ENCODE measurements at places on chromosomes 5 and 9.

DNA sequence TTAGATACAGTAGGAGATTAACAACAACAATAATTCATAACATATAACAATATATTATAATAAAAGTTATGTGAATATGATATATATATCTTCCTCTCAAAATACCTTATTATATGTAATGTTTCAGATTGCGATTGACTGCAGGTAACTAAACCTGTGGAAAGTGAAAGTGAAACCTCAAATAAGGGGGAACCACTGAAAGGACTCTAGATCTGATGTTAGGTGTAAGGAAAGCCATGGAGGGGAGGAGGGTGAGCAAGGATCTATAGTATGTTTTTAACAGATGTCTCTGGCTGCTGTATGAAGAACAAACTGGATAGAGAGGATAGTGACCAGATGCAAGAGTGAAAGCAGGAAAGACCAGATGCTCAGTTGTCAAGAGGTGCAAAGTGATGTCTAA, 5.8 kb upstream of the FSTL4 start:
- DNase-seq: no peak

DNA sequence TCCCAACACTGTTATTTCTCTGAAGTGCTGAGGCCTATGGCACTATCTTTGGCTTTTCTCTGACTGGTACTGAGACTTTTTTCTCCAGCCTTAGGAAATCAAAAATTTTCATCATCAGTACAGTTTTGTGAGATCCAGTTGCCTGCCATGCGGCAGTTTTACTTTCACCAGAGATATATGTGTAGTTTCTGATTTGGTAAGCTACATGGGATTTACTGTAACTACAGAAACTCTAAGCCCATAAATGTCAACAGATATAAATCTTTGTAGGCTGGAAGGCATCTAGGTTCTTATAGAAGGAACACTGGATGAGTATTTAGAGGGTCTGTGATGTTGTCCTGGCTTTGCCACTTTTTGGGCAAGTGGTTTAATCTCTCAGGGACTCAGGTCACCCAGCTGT, 69.0 kb downstream of the DOCK2 start:
- no peak for DNase-seq

DNA sequence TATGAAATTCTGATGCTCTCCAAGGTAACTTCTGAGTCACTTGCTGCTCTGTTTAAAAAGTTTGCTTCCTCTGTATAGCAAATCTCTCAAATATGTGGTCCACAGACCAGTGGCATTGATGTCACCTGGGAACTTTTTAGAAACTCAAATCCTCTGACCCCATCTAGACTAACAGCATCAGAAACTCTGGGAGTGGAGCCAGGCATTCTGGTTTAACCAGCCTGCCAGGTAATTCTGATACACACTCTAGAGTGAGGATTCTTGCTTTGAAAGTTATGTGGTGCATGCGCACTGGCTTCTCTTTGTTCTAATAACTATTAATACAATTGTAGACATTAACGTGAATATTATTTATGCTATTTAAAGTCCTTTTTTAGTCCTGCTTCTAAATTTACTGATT, 298.1 kb downstream of the SLF1 start:
- no peak for DNase-seq

- no peak for DNase-seq
These were observed 266.1 kb upstream of the MAP3K1 start for GRCh38 chr5:56549096-56549886.

- no peak for DNase-seq
These were observed 14.5 kb downstream of the CXXC5 start for GRCh38 chr5:139662617-139663016.

DNA sequence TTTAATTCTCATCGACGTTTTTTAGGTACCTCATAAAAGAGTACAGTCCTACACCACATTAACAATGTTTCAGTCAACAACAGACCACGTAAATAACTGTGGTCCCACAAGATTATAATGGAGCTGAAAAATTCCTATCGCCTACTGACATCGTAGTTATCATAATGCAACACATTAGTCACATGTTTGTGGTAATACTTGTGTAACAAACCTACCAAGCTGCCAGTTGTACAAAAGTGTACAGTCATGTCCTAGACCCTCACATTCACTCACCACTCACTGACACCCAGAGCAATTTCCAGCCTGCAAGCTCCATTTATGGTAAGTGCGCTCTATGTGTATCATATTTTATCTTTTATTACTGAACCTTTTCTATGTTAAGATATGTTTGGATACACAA, 16.8 kb downstream of the GNAQ start:
- no peak for DNase-seq

DNA sequence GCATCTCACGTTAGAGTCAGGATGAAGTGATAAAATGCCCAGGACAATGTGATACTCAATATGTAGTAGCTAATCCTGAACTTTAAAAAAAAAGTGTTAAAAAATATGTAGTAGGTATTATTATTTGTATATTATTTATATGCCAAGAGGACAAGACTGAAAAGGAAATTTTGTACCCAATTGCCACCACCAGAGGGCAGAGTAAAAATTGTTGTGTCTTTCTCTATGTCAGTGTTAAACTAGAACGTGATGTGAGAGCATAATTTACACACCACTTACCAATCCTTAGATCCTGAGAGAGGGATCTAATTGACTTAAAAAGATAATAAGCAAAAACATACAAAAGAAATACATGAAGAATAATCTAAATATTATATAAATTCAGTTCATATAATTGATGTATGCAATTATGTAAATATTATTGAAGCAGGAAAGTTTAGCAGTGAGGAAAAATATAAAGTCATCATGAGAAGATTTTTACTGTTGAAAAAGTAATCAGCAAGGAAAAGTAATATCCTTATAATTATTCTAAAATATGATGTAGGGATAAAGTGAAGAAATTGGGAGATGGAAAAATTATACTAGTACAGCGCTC, 288.9 kb downstream of the RAB3C start:
- peak; percentile 32 for DNase-seq

- DNase-seq: peak; percentile 49
These were observed 1.3 kb upstream of the TBC1D2 start for GRCh38 chr9:98256756-98257155.

DNA sequence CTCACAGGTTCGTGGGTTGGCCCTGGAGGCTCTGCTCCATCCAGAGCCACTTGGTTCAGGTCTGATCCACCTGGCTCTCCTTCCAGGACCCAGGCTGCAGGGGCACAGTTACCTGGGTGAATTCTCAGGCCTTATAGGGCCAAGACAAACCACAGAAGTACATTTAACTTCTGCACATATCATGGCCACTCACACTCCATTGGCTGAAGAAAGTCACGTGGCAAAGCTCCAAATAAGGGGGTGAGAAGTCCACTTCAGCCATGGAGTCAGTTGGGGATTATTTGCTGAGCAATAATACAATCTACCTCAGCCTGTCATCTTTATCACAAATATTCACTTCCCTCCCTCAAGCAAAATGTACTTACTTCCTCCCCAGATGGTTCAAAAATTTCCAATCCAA, 83.6 kb downstream of the MACROH2A1 start:
- no peak for DNase-seq

GRCh38 chr5:56840597-56840996, 25.2 kb downstream of the MAP3K1 start:
- DNase-seq: no peak

- no peak for DNase-seq
These were observed 52.3 kb upstream of the ADAMTS2 start for GRCh38 chr5:179397516-179397915.

GRCh38 chr5:98975223-98975622, 46.4 kb upstream of the CHD1 start:
- no peak for DNase-seq

- no peak for DNase-seq
These were observed 177.2 kb downstream of the MAPKAP1 start for GRCh38 chr9:125529589-125530515.

- DNase-seq: no peak
These were observed 29.0 kb upstream of the BOD1 start for GRCh38 chr5:173645437-173645807.

DNA sequence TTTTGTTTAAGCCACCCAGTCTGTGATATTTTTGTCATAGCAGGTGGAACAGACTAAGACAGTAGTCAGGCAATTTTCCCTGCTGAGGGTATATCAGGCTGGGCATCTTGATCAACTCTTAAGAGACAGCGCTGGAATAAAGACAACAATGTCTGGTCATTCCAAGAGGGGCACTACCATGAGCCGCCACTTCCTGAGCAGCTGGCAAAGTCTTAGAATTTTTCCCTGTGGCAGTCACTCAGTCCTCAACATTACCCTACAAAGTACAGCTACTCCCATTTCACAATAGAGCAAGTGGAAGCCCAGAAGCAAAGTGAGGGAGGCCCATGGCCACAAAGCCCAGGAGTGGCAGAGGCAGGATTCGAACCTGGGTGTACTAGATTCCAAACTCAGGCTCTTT, 74.8 kb downstream of the SH3PXD2B start:
- DNase-seq: no peak

- DNase-seq: peak; percentile 46
These were observed 1.5 kb downstream of the TRIM41 start for GRCh38 chr5:181224390-181225229.

- no peak for DNase-seq
These were observed 40.1 kb downstream of the F2R start for GRCh38 chr5:76755779-76756637.

GRCh38 chr9:114390952-114391351, 3.2 kb upstream of the AKNA start:
- no peak for DNase-seq

DNA sequence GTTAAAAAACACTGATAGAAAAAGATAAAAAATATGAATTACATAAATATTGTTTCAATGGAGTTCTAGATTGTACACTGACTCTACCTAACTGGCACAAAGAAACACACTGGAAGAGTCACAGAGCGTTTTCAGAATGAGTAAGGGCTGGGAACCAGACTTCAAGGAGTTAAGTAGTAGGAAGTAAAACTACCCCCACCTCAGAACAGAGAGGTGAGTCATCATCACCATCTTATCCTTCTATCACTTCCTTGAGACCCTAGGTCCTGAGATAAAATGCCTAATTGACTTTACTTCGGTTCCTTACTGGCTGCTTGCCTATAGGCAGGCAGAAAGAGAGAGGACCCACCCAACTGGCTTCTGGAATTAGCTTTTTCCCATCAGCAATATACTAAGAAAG, 79.7 kb downstream of the ELAVL2 start:
- no peak for DNase-seq

- no peak for DNase-seq
These were observed 55.2 kb upstream of the TMEM252 start for GRCh38 chr9:68595868-68596267.

- no peak for DNase-seq
These were observed 424.0 kb downstream of the SH3GL2 start for GRCh38 chr9:18002718-18003438.

- DNase-seq: no peak
These were observed 84.0 kb downstream of the ZSWIM6 start for GRCh38 chr5:61416010-61416409.

DNA sequence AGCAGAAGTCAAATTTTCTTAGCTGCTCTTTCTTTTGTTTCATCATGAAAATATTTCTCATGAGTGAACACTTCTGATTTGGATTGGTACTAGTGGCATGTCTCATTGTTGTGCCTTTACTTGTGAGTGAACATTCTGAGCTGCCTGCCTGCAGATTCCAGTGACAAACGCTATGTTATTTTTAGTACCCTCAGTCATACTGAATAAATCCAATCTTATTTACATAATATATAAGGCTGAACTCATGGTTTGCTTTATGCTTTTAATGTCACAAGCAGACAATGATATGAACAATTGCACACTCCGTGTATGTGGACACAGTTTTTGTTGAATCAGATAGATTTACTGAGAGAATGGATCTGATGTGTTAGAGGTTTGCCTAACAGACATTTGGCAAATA, 67.8 kb downstream of the ACTBL2 start:
- DNase-seq: no peak

DNA sequence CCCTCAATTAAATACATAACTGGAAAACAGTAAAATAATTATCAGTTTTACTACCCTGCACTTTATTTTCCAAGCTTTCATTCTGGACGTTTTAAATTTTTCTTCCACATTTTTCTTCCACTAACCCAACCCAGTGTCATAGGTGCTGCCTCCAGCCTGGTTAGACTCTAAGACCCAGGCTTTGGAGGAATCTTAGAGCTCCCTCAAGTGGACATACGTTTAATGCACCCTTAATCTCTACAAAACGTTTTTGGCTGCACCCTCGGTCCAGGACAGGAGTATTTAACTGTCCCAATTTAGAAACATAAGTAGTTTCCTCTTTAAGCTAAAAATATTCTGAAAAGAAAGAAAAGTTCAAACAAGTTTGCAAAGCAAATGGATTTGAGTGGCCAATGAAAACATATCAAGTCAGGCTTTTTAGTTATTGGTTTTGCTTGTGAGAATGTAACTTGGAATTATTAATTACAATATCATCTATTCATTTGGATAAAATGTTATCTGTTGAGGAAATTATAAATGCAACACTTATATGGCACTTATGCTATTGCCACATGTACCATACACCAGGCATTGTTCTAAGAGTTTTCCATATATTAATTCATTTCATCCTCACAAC, 38.9 kb downstream of the CDH6 start:
- peak; percentile 6 for DNase-seq

DNA sequence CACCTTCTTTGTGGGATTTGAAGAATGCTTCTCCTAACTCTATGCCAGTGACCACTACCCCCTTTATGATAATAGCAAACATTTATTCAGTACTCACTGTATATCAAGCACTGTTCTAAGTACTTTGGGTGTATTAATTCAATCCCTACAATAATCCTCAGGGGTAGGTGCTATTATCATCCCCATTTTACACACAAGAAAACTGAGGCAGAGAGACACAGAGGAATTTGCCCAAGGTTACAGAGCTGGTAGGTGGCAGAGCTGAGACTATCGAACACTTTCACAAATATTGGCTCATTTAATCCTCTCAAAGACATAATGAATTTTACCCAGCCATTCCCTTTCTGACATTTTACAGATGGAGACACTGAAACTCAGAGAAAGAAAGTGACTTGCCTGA, 9.8 kb upstream of the LARP1 start:
- no peak for DNase-seq

- DNase-seq: no peak
These were observed 2.3 kb upstream of the SPATA6L start for GRCh38 chr9:4668604-4669003.

DNA sequence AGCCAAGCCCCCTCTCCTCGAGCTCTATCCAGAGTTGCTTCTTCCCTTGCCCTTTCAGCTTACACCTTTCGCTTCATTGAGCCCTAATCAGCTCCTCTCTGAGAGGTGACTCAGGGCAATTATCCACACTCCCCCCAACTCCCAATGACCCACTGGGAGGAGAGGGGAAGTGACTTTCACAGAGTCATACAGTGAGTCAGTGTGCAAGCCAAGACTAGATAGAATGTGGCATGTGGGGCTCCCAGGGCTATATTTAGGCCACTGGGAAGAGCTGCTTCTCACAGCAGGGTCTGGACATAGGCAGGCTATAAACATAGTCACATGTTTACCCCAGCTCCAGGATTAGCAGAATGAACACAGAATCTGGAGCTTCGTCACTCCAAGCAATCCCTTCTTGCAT, 57.4 kb downstream of the NRG2 start:
- no peak for DNase-seq

- DNase-seq: no peak
These were observed 268.4 kb downstream of the PLK2 start for GRCh38 chr5:58191443-58191842.

GRCh38 chr5:159412284-159413046, 82.2 kb upstream of the IL12B start:
- peak; percentile 70 for DNase-seq
